AG08396 (cell line): ENCODE measurements at places on chromosomes 6 and 20.

DNA sequence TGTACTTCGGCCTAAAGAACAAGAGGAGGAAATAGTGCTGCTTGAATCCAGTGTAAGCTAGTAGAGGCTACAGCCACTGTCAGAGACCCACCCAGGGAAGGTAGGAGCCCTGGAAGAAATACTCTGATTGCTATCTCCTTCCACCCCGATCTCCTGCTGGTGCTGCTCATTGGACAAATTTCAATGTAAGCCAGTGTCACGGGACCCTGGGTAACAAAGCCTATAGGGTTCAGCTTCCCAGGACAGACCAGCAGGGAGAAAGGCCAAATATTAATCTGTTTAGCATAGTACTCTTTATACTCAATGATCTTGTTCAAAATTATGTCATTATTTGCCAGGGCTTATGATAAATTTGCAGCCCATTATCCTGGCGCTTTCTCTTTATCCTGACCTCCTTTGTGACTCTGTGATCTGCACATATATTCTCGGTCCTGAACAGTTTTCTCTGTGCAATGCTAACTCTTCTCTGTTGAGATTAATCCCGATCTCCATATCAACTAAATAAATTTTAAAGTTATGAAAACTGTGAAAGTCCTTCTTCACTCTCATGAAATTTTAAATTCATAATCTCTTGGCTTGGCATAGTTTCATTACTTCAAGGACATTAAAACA is 218.8 kb upstream of the PREP start:
- no peak for DNase-seq

- DNase-seq = no peak
Observed at GRCh38 chr20:6560978-6561377, 206.5 kb upstream of the BMP2 start.

DNA sequence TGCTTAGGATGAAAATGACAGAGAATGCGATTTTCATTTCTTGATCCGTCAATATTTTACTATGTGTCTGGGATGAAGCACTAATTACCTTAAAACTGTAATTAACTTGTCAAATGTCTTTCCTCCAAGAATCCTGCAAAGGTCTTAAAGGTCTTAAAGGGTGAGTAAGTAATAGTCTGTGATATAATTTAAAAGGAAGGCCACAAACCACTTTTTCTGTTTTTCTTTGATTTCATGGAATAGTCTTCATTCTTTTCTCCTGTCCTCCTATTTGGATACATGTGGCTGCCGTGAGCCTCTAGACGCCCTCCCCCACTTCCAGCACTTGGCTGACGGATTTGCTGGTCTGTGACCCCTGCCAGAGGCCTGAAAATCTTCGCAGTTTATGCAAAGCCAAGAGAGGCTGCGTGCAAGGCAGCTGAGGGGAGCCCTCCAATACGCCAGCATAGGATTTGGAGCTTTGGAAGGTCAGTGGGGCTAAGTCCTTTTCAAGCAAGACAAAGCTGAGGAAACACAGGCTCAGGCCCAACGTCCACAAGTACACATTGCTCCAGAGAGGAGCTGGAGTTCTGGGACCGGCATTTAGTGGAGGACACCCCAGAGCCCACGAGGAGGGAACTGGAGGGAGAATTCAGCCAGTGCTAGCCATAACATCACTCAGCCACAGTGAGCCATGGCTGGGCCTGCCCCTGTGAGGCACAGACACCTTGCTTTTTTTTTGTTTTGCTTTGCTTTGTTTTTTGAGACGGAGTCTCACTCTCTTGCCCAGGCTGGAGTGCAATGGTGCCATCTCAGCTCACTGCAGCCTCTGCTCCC is 382.6 kb downstream of the SMOC2 start:
- DNase-seq = no peak

- no peak for DNase-seq
Observed at GRCh38 chr6:99617131-99617530, 10.5 kb downstream of the PRDM13 start.

GRCh38 chr6:158416883-158417759 is 104.9 kb downstream of the TULP4 start:
- no peak for DNase-seq

DNA sequence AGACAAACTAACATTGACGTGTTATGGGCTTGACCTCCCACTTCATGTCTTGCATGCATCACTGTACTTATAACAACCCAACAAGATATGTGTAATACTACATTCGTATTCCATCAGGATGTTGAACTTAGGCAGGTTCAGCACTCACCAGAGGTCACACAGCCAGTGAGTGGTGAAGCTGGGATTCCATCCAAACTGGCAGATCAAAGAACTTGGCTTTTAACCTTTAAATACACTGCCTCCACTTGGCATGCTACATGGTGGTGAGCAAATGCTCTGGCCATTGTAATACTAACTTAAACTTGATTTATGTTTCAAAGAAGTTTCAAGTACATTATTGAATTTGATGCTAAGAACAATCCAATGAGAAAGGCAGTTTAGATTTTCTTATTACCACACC is 10.7 kb upstream of the HDDC2 start:
- DNase-seq = no peak

- DNase-seq = no peak
Observed at GRCh38 chr20:46827718-46828458, 66.8 kb upstream of the EYA2 start.

GRCh38 chr6:4447639-4448330 is 312.4 kb upstream of the ECI2 start:
- no peak for DNase-seq
